ENCODE measurements at places on chromosomes 11 and 22.

GRCh38 chr11:71580057-71581003, 2.3 kb downstream of the KRTAP5-11 start:
- peak; percentile 74 for DNase-seq

GRCh38 chr11:102318469-102318868, 1.2 kb downstream of the BIRC3 start:
- DNase-seq = no peak

DNA sequence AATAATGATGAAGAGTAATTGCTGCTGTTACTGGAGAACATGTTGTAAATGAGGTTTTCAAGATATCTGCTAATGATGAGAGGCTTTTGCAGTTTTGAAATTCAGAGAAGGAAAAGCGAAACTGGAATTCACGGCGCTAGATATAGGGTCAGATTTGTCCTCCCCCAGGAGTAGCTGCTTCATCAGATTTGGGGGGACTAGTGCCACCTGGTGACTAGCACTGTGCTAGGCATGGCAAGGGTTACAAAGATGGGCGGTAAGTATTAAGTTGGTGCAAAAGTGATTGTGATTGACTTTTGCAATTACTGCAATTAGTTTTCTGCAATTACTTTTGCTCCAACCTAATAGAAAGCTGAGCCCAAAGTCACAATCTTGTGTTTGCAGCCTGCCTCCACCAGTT, 879.9 kb upstream of the TENM4 start:
- no peak for DNase-seq

- peak; percentile 54 for DNase-seq
Measured at GRCh38 chr22:30705710-30706651, 11.3 kb downstream of the OSBP2 start.

DNA sequence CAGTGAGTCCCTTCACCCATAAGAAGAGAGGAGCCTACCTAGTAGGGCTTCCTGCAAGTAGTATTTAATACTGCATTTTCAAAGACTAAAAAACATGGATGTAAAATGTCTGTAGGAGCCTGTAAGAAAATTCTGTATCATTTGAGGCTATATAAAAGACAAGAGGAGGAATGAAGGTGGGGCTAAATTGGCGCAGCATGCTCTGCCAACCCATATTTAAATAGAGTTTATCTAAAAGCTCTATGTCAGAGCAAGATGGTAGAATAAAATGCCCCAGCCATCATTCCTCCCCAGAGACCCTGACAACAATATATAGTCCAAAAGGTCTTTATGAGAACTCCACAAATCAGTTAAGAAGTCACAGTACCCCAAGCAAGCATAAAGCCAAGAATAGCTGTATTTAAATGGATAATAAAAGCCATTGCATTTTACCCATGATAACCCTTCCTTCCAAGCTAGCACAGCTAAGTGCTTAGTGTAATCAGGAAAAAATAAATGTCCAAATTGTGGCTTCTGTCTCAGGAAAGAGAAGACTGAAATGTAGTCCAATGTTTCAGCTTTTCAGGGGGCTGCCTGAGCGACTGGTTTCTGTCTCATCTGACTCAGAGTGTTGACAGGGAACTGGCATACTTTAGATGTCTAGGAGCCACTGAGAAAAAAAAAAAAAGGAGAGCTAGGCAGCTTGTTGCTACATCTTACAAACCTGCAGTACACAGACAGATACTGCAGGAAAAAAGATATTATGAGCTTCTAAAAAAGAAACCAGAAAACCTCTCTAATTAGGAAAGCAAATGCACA, 258.6 kb downstream of the METTL15 start:
- DNase-seq = peak; percentile 77

DNA sequence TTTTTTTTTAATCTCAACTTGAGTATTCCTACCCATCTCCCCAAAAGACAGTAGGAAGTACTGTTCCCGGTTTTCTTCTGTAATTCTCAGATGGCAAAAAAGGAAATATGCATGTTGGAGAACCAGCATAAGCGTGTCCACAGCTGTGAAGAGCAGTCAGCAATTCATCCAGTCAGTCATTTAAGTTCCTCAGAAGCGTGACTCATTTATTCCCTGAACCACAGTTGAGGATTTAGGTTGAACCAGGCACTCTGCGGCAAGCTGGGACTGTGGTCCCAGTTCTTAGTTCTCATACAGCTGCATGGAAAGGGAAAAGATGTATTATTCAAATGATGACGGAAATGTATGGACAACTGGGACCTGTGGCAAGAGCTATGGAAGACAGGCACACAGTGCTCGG, 61.0 kb upstream of the MYO18B start:
- no peak for DNase-seq

DNA sequence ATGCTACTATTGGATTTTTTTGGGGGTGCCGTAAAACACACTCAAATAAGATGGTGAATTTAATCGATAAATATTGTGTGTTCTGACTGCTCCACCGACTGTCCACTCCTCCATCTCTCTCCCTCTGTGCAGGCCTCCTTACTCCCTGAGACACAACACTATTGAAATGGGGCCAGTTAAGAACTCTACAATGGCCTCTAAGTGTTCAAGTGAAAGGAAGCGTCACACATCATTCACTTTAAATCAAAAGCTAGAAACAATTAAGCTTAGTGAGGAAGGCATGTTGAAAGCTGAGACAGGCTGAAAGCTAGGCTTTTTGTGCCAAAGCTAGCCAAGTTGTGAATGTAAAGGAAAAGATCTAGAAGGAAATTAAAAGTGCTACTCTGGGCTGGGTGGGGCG, 156.7 kb downstream of the CTTN start:
- no peak for DNase-seq

DNA sequence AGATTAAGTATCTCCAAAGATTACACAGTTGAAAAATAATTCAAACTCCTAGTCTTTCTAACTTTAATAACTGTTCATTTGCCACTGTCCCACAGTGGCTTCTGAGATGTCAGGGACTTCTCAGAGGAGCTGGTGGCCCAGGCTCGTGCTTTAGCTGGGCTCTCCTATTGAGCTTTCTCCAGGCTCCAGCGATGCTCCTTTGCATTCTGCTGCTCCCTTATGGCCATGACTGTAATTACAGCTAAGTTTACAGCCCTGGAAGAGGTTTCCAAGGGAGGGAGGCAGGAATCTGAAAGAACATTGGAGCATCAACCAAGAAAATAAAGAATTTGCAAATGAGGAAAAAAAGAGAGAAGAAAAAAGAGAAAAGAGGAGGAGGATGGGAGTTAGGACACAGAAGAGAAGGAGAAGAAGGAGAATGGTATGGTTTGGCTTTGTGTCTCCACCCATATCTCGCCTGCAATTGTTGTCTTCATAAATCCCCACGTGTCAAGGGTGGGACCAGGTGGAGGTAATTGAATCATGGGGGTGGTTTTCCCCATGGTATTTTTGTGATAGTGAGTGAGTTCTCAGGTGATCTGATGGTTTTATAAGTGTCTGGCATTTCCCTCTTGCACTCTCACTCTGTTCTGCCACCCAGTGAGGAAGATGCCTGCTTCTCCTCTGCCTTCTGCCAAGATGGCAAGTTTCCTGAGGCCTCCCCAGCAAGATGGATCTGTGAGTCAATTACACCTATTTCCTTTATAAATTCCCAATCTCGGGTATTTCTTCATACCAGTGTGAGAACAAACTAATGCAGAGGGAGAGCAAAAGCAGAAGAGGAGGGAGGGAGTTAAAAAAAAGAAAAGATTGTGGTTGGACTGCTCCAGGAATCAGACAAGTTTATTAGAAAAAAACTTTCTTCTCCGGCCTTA, 857.0 kb downstream of the KCNA4 start:
- DNase-seq = peak; percentile 91

DNA sequence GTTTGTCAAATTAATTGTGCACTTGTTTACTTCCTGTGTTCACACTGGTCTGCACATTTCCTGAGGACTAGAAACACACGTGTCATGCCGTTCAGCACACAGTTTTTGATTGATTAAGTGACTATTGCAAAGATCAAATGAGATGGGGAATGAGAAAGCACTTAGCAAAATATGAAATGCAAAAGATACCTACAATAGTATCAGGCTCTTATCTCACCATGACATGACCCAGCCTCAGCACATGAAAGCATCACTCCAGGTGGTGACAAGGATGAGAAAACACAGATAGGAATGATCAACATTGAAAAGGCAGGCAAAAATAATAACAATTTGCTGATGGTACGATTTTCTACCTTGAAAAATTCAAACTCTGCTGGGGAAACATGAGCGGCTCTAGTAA, 42.1 kb upstream of the TP53I11 start:
- no peak for DNase-seq

DNA sequence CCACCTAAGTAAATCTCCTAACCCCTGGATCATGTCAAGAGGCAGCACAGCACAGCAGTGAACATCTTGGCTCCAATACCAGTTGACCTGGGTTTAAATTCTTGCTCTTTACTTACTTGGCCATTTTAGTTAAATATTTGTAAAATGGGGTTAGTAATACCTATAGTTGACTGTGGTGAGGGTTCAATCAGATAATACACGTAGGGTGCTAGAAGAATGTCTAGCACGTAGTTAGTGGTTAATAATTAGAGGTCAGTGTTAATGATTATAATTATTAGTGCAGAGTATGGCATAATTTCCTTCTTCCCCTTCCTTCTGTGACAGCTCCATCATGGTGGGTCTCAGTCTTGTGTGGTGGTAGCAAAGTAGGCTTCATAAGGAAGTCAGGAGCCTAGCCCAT, 520.8 kb downstream of the INSC start:
- no peak for DNase-seq

GRCh38 chr11:64601605-64602465, 10.8 kb downstream of the SLC22A12 start:
- no peak for DNase-seq

GRCh38 chr11:26860091-26860780, 133.7 kb upstream of the FIBIN start:
- peak; percentile 59 for DNase-seq

DNA sequence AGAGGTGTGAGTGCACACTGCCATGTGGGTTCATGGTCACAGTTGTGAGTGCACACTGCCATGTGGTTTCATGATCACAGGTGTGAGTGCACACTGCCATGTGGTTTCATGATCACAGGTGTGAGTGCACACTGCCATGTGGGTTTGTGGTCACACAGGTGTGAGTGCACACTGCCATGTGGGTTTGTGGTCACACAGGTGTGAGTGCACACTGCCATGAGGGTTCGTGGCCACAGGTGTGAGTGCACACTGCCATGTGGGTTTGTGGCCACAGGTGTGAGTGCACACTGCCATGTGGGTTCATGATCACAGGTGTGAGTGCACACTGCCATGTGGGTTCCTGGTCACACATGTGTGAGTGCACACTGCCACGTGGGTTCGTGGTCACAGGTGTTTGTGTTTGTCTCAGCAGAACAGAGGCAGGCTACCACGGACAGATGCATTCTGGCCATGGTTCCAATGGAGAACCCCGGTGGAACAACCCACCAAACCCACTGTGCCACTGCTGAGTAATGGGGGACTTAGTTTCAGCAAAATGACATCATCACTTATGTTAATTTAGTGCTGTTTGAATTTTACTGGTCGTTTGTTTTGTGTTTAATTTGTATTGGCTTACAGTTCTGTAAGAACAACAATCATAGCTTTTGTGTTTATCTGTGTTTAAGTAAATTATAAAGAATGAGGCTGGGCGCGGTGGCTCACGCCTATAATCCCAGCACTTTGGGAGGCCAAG, 57.2 kb downstream of the RPS6KA4 start:
- DNase-seq = no peak

DNA sequence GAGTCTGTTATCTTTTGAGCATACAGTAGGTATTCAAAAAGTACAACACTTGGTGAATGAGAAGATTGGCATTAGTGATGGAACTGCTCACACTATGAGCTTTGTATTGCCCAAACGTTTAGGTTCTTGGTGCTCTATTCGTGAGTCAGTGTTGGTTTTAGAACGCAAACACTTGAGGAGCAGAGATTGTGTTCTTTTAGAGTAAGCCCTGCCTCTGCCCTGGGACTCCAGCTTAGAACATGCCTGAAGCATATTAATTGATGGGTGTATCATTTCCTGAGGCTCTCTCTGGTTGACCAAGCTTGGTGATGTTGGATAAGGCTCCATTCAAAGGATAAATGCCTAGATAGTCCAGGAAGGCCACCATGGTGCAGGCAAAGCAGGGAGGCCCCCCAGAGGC, 10.9 kb downstream of the MTNR1B start:
- no peak for DNase-seq

GRCh38 chr11:69873166-69874077, 54.2 kb upstream of the FGF3 start:
- DNase-seq = no peak

GRCh38 chr11:134901542-134901941, 489.5 kb upstream of the B3GAT1 start:
- no peak for DNase-seq

DNA sequence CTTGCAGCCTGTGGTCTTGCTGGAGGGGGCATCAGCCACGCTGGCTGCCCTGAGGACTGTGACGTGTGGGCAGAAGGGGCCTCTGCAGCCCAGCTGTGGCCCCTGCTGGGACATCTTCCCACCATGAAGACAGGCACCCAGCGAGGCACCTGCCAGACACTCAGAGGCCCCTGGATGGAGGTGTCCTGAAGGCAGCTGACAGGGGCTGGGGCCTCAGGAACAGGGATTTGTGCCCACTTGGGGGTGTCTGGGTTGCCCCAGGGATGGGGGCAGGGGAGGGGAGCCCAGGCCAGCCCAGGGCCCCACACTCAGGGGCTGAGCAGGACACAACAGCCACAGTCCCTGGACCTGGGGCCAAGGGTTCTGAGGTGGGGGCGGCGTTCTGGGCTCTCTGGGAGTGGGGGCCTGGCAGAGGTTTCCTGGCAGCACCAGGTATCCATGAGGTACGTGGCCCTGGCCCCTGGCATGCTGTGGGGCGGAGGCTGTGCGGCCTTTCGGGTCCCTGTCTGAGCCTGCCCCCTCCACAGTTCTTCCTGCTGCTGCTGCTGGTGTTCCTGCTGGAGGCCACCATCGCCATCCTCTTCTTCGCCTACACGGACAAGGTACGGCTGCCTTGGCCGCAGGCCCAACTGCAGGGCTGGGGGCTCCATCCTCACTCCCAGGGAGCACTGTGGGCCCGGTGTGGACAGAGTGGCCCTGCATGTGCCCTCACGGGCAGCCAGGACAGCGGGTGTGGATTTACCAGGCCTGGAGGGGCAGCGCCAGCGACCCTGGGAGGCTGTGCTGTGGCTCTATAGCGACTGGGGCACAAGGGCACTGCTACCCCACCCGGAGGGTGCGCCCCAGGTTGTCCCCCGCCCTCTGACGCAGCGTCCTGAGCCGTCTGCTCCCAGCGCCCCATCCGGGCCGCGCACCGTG, 21.5 kb downstream of the TSPAN4 start:
- DNase-seq = no peak

GRCh38 chr22:22196018-22196533, 48.5 kb upstream of the VPREB1 start:
- no peak for DNase-seq

GRCh38 chr11:15248749-15249148, 134.0 kb downstream of the INSC start:
- DNase-seq = no peak

DNA sequence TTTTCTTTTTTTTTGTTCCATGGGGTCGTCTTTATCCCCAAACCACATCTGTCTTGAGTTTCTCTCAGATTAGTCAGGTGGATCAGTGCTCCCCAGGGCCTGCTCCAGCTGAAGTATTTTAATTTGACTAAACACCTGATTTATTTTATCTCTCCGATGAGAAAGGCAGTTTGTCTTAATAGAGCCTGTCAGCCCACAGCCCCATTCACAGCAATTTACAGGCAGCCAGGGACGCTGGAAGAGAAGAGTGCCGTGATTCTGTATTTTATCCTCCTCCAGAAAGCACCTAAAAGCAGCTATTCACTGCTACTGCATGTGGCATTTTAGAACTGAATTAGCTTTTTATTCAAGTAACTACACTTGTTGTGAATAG, 164.5 kb downstream of the SOX6 start:
- no peak for DNase-seq
